H1 (cell line): ENCODE measurements at places on chromosomes 7 and 10.

- no peaks in the 10 kb centered on the region for H3K27me3 ChIP-seq
- DNase-seq, result no peak
- no peaks in the 10 kb centered on the region for H3K36me3 ChIP-seq
- H3K4me1 ChIP-seq, result peaks cover 4% of the 10 kb centered on the region
- H3K4me3 ChIP-seq, result no peak overlapping the region
Measured at GRCh38 chr10:130959752-130960195, 351.7 kb downstream of the TCERG1L start.

DNA sequence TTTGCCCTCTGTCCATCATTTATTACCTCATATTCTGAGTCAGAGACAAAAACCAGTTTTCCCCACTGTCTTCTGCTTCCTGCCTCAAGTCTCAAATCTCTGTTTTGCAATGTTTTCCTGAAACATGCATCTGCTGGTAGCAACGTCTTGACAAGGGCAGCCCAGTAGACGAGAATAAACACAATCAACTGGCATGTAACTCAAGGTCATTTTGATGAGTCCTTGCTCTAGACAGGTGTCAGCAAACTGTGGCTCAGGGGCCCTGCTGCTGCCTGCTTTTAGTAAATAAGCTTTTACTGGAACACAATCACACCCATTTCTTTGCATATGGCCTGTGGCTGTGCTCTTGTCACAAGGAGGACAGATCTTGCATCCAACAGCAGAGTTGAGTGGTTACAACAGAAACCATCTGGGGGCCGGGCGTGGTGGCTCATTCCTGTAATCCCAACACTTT is 59.8 kb downstream of the ITIH5 start:
- H3K4me1 ChIP-seq, result no peaks in the 10 kb centered on the region
- no peak for DNase-seq
- H3K4me3 ChIP-seq, result no peak overlapping the region
- H3K36me3 ChIP-seq, result no peaks in the 10 kb centered on the region
- no peak overlapping the region for H3K27ac ChIP-seq
- no peaks in the 10 kb centered on the region; the same call in 1 of the 2 replicates for H3K27me3 ChIP-seq

DNA sequence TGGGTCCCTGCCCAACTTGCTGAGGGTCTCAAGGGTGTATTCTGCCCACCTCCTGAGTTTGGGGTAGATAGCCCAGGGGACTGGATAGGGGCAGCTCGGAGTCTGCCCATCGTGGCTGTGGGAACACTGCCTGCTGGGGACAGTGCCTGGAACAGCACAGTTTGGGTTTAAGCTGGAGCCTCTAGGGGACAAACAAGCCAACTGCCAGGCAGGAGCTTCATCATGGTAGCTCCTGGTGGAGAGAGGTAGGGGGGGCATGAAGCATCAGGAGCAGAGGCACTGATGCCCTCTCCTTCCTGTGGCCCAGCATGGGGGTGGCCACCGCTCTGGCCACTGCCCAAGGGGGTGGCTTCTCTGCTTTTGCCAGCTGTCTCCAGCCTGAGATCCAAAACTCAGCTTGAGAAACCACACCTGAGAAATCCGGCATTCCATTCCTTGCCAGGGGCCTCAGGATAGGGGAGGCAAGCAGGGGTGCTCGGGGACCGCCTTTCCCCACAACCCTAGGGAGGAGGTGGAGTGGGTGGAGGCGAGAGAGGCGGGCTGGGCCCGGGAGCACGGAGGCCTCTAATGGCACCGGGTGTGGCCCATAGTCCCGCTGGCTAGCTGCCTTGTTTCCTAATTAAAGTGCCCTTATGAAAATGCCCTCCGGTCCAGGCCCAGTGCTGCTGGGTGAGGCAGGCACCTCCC is 47.6 kb downstream of the UNC5B start:
- peaks cover 42% of the 10 kb centered on the region for H3K4me1 ChIP-seq
- H3K4me3 ChIP-seq, result no peak overlapping the region
- no peak for DNase-seq
- no peaks in the 10 kb centered on the region for H3K36me3 ChIP-seq
- H3K27ac ChIP-seq, result no peak overlapping the region

DNA sequence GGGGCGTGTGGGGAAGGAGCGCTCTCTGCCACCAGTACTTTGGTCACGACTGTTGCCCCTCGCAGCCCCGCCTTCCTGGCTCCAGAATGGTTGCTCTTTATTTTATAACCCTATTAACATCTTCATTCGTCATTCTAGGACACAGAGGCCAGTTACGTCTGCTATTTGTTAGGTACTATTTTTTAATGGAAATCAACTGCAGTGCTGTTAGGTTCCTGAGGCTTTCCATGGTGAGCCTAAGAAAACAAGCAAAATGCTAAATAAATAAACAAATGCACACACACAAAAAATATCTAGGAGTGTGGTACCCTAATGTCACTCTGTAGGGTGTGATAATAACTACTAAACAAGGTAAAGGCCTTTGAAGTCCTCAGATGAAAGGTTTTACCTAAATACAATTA is 71.1 kb downstream of the SLC37A3 start:
- no peaks in the 10 kb centered on the region for H3K27me3 ChIP-seq
- DNase-seq, result no peak
- H3K4me1 ChIP-seq, result peaks cover 12% of the 10 kb centered on the region
- H3K27ac ChIP-seq, result no peak overlapping the region
- H3K4me3 ChIP-seq, result no peak overlapping the region

DNA sequence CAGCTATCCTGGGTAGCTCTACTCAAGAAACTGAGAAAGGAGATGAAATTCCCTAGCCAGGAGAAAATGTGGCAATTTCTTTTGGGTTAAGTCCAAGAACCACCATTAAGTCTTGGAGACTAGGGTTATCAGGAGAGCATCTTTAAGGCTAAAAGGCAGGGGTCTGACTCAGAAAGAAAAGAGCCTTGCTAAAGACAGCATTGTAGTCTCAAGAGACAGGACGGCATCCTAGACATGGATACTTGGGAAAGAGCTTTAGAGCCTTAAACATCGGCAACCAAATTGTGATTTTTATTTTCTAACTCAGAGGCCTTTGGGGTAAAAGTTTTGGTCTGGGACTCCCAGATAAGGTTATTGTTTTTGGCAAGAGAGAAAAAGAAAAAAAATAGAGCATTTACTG is 83.1 kb downstream of the FAS start:
- H3K4me3 ChIP-seq, result no peak overlapping the region
- no peaks in the 10 kb centered on the region for H3K36me3 ChIP-seq
- H3K4me1 ChIP-seq, result no peaks in the 10 kb centered on the region; the same call in 1 of the 2 replicates
- DNase-seq, result no peak
- H3K27ac ChIP-seq, result no peak overlapping the region
- H3K27me3 ChIP-seq, result no peaks in the 10 kb centered on the region

DNA sequence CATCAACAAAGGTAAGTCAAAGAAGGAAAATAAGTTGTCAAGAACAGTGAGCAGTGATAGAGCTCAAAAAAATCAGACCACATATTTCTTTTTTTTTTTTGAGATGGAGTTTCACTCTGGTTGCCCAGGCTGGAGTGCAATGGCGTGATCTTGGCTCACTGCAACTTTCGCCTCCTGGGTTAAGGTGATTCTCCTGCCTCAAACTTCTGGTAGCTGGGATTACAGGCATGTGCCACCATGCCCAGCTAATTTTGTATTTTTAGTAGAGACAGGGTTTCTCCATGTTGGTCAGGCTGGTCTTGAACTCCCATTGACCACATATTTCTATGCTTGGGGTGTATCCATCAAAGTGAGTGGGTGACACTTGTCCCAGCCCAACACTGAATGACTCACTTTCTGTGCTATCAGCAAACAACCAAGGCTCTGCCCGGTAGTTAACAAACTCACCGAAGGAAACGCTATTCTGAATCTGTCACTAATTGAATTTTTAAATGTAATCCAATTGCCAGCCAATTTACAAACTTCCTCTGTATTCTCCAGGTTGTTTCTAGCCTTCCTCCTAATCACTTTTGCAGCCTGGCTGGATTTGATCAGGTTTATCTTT is 19.6 kb upstream of the SMNDC1 start:
- no peak overlapping the region for H3K4me3 ChIP-seq
- no peaks in the 10 kb centered on the region for H3K36me3 ChIP-seq
- no peak overlapping the region for H3K27ac ChIP-seq
- no peak for DNase-seq
- H3K4me1 ChIP-seq, result peaks cover 3% of the 10 kb centered on the region

- no peaks in the 10 kb centered on the region; the same call in 1 of the 2 replicates for H3K27me3 ChIP-seq
- no peak overlapping the region for H3K4me3 ChIP-seq
- no peak for DNase-seq
- H3K36me3 ChIP-seq, result no peaks in the 10 kb centered on the region
- H3K4me1 ChIP-seq, result no peaks in the 10 kb centered on the region
Measured at GRCh38 chr7:2863461-2864066, 19.5 kb upstream of the GNA12 start.

- H3K4me1 ChIP-seq, result peaks cover 23% of the 10 kb centered on the region
- no peaks in the 10 kb centered on the region for H3K27me3 ChIP-seq
- no peaks in the 10 kb centered on the region; the same call in 1 of the 2 replicates for H3K36me3 ChIP-seq
- H3K27ac ChIP-seq, result peak overlapping the region; percentile 52; the same call in 1 of the 2 replicates
- DNase-seq, result no peak
Measured at GRCh38 chr7:25951414-25952260, 200.4 kb upstream of the NFE2L3 start.
